ENCODE measurements at places on chromosomes 1 and 21.

DNA sequence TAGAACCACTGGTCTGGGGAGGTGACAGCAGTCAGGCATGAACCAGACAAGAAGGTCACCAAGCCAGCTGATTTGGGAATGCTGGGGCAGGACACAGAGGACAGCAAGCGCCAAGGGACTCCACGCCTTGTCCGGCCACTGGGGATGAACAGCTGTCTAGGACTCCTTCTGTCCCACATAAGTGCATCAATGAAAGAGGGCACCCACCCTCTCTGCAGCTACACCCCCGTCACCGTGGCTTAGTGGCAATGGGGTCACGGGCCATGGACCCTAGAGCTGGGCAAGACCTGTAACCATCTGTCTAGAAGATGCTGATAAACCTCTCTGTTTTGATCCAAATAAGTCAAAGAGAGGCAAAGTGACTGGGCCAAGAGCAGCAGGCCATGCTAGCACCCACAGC, 16.8 kb downstream of the UBE2G2 start:
- no peak for DNase-seq

GRCh38 chr1:228140724-228141225, 696 bp downstream of the GUK1 start:
- DNase-seq = no peak

DNA sequence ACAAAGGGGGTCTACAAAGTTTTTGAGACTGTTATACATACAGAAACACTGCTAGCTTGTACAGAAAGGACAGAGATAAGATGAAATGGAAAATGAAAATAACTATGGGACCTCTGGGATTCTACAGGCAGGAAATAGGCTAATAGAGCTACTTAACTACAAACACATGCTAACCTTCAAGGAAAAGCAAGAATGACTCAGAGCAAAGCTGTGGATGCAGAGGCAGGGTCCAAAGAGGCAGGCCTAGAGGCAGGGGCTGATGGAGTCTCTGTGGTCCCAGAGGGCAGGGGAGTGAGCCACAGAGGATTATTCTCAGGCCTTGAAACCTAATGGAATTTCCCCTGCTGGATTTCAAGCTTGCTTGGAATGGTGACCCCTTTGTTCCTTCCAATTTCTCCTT, 18.7 kb upstream of the GOLT1A start:
- DNase-seq = no peak

GRCh38 chr1:203327684-203328457, 22.6 kb downstream of the BTG2 start:
- DNase-seq = peak; percentile 19

GRCh38 chr1:212153635-212154034, 118.1 kb downstream of the DTL start:
- DNase-seq = no peak

GRCh38 chr1:92749024-92749634, 35.8 kb downstream of the EVI5 start:
- DNase-seq = peak; percentile 17

DNA sequence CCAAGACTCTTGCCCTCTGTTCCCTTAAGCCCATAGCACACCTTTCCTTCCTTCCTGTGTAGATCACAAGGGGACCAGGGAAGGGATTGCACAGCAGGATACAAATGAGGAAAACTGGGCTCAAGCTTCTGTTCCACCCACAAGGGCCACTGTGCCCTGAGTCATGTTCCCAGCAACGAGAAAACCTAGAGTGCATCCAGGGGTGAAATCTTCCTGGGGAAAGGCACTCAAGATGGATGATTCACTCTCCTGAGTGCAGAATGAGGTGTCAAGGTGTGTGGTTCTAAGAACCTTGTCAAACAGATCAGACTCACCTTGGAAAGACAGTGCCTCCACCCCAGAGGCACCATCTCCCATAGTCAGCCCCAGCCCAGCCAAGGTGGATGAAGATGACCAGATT, 40.7 kb upstream of the EYA3 start:
- DNase-seq = peak; percentile 44

DNA sequence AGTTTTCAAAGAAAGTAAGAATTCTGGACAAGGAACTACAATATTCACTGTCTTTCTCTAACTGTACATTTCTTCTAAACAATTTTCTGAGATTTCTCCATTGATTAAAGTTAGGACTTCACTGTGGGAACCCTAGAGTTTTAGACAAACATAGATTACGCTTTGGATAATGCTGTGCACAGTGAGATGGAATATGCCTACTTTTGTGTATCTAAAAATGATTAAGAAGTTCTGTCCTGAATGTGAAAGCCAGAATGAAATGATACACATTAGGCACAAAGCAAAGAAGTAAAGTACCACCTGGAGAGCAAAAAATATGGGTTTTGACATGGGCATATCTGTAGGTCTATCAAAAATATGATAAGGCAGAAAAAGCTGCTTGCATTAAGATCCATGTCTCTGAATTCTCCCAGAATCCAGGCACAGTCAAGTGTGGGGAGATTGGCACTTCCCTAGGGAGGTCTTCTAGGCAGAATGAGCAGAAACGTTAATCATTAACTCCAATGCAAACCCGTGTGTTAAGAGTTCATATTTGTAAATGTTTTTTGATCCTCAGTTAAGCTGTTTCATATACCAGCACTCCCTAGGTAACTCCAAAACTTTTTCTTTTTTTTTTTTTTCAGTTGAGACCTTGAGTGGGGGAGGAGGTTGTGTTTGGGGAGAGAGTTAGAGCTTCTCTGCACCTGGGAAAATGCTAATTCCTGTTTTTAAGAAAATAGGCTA, 467.1 kb downstream of the LMO4 start:
- no peak for DNase-seq

GRCh38 chr1:214453109-214453722, 98.2 kb downstream of the PTPN14 start:
- DNase-seq = no peak

DNA sequence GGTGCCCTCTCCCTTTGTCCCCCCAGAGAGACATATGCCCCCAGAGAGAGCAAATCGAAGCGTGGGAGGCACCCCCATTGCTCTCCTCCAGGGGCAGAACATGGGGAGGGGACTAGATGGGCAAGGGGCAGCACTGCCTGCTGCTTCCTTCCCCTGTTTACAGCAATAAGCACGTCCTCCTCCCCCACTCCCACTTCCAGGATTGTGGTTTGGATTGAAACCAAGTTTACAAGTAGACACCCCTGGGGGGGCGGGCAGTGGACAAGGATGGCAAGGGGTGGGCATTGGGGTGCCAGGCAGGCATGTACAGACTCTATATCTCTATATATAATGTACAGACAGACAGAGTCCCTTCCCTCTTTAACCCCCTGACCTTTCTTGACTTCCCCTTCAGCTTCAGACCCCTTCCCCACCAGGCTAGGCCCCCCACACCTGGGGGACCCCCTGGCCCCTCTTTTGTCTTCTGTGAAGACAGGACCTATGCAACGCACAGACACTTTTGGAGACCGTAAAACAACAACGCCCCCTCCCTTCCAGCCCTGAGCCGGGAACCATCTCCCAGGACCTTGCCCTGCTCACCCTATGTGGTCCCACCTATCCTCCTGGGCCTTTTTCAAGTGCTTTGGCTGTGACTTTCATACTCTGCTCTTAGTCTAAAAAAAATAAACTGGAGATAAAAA, 8.4 kb downstream of the EFNA3 start:
- no peak for DNase-seq

- no peak for DNase-seq
Observed at GRCh38 chr1:62590255-62590969, 6.9 kb upstream of the ANGPTL3 start.

GRCh38 chr1:54107131-54107530, 45.7 kb downstream of the CDCP2 start:
- DNase-seq = no peak

DNA sequence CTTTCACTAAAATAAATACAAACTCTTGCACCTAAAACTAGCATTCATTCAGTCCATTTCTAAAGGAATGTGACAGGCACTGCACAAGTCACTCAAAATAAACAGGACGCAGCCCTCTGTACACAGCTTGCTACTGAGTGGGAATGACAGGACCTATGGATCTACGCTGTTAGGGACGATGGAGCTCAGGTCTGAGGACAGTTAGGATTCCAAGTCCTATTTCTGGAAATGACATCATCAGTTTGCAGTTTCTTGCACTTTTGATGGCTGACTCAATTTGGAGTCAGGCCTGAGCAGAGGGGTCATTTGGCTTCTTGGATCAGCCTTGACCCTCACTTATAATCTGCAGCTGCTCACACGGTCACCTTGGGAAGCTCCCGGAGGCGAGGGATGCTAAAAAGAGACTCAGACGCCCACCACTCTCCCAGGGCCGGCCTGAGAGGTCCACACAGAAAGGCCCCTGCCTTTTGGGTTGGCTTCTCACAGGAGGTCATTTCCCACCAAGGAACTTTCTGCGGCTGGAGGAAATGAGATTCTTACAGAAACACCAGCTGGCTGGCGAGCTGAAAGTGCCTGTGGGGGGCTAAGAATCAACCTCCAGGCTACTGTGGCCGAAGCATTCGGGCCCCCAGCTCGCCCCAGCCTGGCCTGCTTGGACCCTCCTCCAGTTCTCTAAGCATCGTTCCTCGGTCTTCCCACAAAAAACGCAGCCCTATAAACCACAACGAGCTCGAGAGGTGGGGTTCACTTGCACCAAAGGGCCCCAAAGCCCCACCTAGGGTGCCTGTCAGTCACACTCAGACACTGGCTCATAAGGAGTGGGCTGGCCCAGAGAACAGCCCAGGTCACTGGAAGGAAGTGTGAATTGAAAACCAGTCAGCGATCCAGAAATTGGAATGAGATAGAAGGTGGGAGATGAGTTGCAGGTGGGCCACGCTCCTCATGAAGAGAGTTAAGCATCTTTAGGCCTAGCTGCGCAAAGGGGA, 8.9 kb upstream of the PDE9A start:
- DNase-seq = no peak

GRCh38 chr1:31693231-31693630, 10.6 kb downstream of the COL16A1 start:
- no peak for DNase-seq

DNA sequence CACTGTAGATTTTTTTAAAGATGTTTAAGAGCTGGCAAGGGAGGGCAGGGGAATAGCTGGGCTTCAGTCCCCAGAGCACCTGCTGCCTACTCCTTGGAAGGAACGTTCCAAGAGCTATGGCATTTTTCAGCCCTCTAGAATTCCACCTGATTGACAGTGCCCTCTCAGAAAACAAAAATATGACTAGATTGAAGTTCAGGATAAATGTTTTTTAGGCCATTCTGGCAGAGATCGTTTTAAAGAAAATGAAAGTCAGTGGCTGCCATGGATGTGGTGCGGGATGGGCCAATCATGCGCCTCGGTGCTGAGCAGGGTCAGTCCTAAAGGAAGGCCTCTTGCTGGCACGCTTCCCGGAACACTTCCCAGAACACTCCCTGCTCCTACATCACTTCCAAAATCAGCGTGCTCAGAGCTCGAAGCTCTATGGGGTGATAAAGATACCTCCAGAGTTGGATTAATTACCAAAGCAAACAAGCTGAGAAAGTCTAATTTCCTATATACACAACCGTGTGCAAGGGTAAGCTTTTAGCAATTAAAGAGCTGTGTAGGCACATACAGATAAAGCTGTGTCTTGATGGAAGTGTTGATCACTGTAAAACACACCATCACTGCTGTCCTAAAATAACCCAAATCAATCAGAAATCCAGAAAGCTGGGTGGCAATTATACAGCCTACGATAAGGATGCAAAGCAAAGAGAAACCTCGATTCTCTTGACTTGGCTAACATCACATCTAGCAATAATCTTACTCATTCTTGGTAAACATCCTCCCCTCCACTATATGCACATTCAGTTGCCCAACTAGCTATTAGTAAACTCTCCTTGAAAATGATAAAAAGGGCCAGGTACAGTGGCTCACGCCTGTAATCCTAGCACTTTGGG, 34.6 kb downstream of the TGFBR3 start:
- no peak for DNase-seq

DNA sequence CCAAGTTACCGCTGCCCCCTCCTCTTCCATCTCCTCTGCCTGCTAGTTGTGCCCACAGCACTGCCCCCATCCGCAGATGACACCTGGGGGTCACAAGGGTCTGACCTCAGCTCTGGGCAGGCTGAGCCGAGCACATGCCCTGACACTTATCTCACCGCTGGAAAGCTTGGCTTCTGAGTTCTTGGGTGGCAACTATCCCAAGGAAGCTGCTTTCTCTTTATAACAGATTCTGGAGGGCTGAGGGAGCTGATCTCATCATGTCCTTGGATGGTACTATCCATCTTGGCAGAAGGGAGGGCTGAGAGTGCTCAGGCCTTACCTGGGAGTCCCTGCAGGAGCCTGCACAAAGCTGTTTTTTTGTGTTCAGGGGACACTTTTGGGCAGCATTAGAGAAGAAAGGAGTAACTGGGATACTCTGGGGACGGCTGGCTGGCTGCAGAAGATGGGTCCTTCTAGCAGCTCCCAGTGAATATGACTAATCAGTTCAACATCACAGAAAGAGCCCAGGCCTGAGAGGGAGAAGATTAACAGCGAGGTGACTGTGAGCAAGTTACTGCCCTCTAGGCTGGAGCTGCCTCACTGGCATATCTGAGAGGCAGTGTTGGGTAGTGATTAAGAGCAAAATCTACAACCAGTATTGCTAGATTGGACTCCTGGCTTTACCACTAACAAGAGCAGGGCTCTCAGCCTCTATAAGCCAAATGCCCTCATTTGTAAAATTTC, 71.6 kb downstream of the PLXNA2 start:
- no peak for DNase-seq

GRCh38 chr1:79040424-79041082, 34.0 kb upstream of the ADGRL4 start:
- no peak for DNase-seq

DNA sequence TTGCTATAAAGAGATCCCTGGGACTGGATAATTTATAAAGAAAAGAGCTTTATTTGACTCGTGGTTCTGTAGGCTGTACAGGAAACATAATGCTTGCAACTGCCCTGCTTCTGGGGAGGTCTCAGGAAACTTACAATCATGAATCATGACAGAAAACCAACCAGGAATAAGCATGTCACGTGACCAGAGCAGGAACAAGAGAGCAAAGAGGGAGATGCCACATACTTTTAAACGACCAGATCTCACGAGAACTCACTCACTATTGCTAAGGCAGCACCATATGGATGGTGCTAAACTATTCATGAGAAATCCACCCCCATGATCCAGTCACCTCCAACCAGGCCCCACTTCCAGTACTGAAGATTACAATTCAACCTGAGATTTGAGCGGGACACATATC, 49.8 kb upstream of the RCC1 start:
- DNase-seq = no peak

- DNase-seq = no peak
Observed at GRCh38 chr1:113792986-113793385, 19.3 kb downstream of the RSBN1 start.

DNA sequence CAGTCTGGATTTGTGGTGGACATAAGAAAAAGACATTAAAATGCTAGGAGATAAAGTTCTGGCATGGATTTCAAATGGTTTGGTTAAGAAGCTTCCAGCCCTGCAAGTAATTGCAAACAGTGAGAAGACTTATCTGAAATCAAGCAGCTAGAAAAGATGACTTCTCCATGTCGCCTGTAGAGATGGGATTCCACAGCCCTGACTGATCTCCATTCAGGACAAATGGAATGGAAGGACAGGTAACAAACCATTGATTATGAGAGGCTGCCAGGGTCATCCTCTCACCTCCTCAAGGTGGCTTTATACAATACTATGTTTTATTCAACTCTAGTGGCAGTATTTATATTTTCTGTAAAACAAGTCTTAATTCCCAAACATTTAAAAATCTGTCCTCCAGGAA, 237.9 kb downstream of the HLX start:
- no peak for DNase-seq

All from GM04503 (cell line).